ENCODE measurements at places on chromosomes 1 and 21.

GRCh38 chr1:68485431-68486022, 11.4 kb downstream of the DEPDC1 start:
- no peak for DNase-seq

DNA sequence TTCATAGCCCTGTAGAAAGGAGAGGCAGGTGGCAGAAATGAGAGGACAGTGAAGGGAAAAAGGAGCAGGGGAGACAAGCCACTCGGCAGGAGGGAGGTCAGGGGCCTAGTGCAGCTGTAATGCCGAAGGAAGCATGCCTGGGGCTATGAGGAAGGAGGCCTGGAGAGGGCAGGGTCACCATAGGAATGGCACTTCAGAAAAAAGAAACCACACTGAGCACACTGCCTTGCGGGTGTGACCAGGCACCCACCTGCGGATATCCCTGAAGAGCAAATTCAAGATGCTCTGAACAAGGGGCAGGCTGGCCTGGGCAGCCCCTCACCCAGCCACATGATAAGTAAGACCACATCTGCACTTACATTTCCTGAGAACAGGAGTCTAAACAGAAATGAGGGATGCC, 104.7 kb downstream of the JAK1 start:
- DNase-seq: no peak

GRCh38 chr1:16717336-16718098, 22.8 kb upstream of the RNU1-4 start:
- no peak for DNase-seq

DNA sequence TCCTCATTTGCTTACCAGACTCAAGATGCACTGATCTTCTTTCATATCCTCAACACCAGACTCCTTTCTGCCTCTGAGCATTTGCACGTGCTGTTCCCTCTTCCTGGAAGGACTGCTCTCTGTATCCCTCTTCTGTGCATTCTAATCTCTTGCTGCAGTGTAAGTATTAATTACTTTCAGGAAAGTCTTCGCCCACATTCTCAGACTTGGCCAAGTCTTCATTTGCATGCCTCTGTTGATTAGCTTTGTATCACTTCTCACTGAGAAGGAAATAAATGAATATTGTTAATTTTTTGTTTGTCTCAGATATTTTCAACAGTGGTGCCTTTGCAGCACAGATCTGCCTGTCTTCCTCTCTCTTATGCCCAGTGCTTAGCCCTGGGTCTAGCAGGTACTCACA, 50.3 kb upstream of the RAB3GAP2 start:
- DNase-seq: no peak

DNA sequence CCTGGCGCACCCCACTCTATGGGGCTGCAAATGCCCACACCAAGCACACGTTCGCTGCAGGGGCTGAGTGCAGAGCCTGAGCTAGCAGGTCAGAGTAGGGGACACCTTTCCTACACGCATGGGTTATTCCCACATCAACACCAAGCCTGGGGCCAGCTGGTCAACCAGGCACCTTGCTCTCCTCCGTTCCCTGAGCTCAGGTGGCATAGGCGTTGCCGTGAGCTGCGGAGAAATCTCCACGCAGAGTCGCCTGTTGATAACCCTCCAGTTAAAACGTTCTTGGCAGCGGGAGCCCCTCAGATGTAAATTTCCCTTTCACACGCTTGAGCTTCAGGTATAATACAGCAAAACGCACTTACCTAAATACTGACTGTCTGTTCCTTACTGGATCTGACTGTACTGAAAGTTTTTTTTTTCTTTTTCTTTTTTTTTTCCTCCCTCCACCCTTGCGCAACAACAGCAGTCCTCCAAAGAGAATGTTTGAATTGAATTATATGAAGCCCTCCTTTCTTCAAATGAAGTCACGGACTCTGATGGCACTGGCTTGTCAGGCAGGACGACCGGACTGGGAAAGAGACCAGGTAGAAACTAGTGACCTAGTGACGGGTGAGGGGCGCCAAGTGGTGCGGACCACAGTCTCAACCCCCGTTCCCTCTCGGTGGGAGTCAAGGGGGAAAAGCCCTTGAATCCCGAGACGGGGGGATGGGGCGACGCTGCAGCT, 2.1 kb downstream of the BRINP3 start:
- DNase-seq: no peak

All from activated CD4-positive, alpha-beta T cell treated with anti-CD3 and anti-CD28 coated beads for 4 hours (primary cell).